ENCODE measurements at places on chromosomes 5 and 9.

GRCh38 chr9:126735482-126735881 is 69.4 kb upstream of the ZBTB43 start:
- no peak for DNase-seq

DNA sequence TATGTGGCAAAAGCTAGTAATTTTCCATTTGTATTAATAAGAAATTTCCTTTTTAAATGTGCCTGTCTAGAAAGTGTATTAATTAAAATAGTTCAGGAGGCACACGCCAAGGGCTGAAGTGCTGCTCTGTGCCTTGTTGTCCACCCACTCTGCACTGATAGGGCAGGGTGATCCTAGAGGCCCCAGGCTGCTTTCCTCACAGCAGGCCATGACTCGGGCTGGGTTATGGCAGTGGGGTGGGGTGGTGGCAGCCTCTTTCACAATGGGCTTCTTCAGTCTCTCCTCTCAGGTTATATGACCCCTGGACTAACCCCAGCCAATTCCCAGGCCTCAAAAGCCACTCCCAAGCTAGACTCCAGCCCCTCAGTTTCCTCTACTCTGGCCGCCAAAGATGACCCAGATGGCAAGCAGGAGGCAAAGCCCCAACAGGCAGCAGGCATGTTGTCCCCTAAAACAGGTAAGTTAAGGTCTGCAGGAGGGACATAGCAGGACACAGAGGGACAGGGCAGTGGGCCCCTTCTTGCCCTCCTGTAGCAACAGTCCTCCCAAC is 19.5 kb downstream of the CD74 start:
- no peak for DNase-seq

DNA sequence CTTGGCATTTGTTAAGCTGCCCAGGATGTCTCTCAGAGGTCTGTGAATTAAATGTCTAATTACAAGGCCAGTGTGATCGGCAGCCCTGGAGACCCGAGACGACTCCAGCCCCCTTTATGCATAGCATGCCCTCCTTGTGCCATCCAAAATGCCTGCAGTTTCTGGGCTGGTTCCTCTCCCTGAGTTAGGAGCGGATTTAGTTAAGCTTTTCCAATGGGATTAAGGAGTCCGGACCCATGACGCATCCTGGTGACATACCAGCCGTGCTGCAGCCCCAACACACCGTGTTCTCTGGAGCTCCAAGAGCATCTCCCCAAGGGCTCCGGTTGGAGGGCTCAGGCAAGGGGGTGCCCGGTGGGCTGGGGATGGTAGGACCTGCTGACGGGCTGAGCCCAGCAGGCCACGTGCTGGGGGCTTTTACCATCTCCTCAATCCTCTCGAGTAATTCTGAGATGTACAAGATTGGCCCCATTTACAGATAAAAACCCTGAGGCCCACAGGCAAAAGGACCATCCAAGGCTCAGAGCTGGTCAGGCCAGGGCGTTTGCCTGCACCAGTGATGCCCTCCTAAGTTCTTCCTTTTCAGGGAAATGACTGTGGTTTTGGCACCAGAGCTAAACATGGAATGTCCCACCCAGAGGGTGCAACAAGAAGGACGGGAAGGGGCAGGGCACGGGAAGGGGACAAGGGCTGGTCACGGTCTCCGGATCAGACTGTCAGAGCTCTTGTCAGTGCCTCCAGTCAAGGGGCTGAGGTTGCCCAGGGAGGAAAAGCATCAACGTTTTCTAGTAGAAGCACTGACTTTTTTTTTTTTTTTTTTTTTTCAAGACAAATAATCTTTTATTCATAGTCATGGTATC is 82.6 kb upstream of the PHYKPL start:
- no peak for DNase-seq

GRCh38 chr9:130498918-130499698 is 54.3 kb downstream of the ASS1 start:
- DNase-seq: no peak

GRCh38 chr9:18185196-18185595 is 288.8 kb upstream of the ADAMTSL1 start:
- no peak for DNase-seq

DNA sequence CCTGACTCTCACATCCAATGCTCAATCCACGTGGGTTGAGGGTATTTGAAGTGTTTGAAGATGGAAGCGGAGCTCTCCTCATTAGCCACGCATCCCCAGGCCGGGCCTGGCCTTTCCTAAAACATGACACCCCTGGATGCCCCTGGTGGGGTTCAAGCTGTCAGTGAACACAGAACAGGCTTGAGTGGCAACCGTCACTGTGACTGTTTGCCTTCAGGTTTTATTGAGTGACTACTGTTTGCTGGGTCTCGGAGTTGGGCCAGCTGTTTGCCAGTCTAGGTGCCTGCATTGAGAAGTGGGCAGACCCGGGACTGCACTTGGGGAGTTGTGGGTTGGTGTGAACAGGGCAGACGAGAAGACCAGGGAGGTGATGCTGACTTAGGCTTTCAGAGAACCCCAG is 7.8 kb upstream of the OLFM1 start:
- DNase-seq: no peak

GRCh38 chr9:94061864-94062263 is 22.4 kb upstream of the PTPDC1 start:
- no peak for DNase-seq

DNA sequence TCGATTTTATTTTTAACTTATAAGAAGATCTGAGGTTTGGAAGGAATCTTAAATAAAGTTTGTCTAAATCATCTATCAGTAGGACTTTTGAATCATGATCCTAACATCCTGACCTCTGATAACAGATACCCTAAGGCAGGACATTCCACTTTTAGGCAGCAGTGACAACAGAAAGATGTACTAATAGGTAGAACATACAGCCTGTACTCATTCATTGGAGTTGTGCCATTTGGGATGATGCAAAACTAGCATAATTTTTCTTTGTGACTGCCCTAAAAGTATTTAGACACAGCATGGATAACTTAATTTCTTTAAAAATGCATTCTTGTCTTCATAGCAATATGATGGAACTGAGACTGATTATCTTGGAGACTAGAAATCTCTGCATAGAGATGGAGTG is 39.7 kb downstream of the CDC42SE2 start:
- DNase-seq: no peak
